NCI-H774 (cell line): ENCODE measurements at places on chromosomes 5 and 9.

DNA sequence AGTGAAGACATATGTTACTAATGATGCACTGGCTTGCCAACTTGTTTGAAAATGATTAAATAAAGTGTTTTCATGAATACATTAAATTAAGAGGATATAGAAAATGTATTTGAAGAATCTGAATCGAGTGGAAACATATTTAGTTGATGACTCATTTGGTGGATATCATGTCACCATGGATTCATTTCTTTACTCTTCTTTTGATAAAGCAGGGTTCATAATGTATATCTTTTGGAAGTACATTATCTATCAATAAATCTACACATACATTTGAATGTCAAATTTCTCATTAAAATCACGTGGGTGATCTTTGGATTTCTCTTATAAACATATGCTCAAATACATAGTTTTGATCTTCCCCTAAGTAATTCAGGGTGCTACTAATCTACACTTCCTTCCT lies 1148.1 kb upstream of the ACO1 start:
- DNase-seq, result no peak

DNA sequence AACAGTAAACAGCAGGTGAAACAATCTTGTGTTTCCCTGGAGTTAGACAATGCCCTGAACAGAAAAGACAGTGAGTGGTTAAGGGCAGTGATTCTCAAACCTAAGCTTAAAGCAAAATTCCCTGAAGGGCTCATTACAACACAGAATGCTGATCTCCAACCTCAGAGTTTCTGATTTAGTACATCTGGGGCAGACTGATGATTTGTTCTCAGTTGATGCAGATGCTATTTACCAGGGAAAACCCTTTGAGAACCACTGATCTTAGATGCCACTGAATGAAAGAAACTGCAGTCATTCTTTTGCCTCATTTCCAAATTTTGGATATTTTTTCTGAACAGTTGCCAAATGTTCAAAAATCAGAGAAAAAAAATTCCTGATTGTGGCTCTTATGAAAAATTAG lies 18.7 kb upstream of the ADAM19 start:
- DNase-seq, result no peak

DNA sequence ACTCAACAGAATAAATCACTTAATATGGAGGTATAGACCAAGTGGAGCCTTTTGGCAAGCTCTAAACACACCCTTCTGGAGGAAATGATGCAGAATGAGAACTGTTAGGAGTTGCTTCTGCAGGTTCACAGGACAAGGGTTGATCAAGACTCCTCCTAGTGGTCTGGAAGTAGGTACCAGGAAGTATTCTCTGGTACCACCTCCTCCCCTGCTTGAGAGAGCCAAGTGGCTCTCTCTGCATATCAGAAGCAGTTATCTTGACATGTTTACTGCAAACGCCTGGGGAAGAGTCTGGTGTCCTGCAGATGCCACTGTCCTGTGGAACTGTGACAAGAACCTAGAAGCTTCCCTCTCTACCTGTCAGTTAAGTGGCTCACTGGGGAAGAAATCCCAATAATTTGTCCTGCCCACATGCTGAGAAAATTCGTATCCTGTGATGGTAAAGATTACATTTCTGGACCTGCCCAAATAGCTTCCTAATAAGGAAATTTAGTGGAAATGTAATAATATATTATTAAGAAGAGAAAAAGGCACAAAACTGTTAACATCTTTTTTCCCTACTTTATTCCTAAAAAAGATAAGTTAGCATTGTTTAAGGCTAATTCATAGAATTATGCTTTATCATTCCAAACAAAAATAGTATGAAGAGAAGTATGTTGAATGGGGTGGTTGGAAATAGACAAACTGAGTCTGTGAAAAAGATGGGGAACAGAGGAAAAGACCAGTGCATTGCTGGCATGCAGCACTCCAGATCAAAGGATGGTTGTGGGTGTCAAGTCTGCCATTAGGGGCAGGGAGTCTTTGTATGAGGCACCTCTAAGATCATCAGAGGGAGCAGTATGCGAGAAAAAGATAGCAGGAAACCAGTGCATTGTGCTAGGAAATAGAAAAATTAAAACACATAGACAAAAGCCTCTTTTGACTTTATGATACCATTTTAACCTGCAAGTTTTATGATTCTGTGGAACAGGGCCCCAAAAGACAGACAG lies 118.8 kb downstream of the CDC42SE2 start:
- no peak for DNase-seq

GRCh38 chr5:75524071-75524470 lies 12.4 kb downstream of the POLK start:
- no peak for DNase-seq

DNA sequence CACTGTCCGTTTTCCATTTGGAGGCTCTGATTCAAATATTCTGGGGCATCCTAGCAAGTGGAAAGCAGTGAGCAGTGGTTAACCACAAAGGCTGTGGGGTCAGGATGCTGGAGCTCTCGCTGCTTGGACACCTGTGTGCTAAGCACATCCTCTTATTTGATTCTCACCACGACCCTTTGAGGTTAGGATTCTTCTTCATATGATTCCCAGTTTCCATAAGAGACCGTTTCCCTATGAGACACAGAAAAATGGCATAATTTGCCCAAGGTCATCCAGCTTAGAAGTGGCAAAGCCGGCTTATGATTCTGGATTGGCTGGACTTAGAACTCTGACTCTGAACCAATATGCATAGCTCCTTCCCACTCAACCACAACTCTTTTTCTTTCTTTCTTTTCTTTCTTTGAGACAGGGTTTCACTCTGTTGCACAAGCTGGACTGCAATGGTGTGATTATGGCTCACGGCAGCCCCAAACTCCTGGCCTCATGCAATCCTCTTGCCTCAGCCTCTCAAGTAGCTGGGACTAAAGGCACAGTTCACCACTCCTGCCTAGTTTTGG lies 207.7 kb downstream of the TTLL11 start:
- DNase-seq, result no peak

- no peak for DNase-seq
Observed at GRCh38 chr9:8653855-8654254, 854.3 kb upstream of the DMAC1 start.

- no peak for DNase-seq
Observed at GRCh38 chr5:74725331-74725730, 40.3 kb downstream of the HEXB start.

GRCh38 chr9:14348373-14349145 lies 34.6 kb upstream of the NFIB start:
- no peak for DNase-seq

DNA sequence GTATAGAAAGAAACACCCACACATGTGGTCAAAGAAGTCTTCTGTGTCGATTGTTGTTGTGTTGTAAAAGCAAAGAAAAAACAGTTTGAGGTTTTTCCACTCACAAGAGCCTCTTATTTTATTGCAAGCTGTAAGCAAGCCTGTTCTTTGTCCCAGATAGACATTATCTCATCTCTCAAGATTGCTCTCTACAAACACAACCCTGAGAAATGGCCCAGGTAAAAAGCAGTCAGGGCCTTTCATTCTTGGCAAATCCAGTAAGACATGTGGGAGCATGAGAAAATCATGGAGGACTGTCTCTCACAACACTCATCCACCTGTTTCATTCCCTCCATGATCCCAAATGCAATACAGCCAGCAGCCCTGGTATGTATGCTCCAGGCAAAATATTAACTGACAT lies 286.6 kb upstream of the POU5F2 start:
- DNase-seq, result no peak

DNA sequence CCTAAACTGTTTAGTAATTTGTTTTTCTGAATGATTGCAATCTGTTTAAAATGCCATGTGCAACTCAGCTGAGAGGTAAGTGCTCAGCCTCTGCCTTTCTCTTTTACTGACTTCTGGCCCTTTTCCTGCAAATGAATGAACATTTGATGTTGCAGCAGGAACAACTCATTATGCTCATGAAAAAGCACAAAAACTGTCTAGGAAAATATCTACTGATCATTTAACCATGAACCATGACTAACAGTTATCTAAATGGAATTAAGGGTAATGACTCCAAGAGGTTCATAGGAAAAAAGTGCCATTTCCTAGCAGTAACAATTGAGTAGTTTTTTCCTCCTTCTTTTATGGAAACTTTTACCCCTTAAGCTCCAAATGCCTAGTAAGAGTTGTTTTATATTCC lies 70.6 kb upstream of the ANKH start:
- no peak for DNase-seq

GRCh38 chr9:8905731-8906130 lies 1106.2 kb upstream of the DMAC1 start:
- no peak for DNase-seq

GRCh38 chr5:123087173-123088030 lies 1.6 kb upstream of the PRDM6 start:
- DNase-seq, result no peak

GRCh38 chr5:143434261-143435209 lies 31.0 kb upstream of the NR3C1 start:
- peak; percentile 26 for DNase-seq

- no peak for DNase-seq
Observed at GRCh38 chr9:91546574-91546973, 122.9 kb upstream of the NFIL3 start.

DNA sequence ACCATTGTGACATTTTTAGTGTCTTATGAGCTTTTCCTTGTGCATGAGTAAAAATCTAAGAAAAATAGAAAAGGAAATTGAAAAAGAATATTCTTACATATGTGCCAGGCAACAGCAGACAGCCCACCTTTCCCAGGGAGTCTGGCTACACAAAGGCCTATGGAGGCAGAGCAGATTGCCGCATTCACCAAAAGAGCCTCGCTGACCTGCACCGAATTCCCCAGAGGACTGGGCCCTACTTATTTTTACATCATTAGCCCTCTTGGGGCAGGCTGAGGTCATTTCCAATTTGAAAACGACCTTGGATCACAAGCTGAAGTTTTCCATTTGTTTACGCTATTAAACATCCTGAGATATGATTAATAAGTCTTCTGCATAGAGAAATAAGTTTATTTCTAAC lies 66.2 kb upstream of the WDR41 start:
- DNase-seq, result no peak

GRCh38 chr5:107285772-107286171 lies 385.0 kb downstream of the EFNA5 start:
- no peak for DNase-seq

DNA sequence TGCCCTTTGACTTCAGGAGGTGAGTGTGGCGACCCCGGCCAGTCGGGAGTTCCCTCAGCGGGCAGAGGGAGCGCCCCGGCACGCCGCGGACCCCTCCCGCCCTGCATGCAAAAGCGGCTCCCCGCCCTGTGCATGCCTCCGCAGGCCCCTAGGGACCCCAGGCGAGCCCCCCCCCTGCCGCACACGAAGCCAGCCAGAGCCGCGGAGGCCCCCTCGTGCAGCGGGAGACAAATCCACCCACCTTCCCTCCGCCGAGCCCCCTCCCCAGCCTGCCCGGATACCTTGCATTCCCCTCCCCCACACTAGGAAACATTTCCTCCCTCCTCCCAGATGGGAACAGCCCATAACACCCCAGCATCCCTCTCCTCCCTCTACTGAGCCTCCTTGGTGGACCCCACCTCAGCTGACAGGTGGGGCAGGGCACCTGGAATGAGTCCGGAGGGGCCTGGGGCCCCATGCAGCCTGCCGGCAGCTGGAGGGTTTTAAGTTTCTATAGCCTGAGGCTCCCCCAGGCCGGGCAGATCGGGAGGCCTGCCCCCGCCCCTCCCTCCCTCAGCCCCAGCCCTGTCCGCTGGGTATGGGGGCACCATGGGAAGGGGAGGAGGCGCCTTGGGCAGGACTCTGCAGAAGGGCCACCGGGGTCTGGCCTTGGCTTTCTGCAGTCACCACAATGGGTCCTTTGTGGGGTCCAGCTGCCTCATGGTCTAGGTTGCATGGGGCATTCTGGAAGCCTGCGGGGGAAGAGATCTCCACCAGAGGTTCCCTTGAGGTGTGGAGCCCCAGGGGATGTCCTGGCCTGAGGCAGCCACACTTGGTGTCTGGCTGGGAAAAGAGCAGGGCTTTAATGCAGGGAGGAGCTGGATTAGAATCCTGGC lies 601 bp downstream of the ERGIC1 start:
- DNase-seq, result no peak

- no peak for DNase-seq
Observed at GRCh38 chr9:73434826-73435225, 283.2 kb downstream of the ANXA1 start.

- DNase-seq, result no peak
Observed at GRCh38 chr5:84688566-84688965, 303.9 kb upstream of the EDIL3 start.

- no peak for DNase-seq
Observed at GRCh38 chr9:136829981-136830885, 12.0 kb upstream of the AJM1 start.

DNA sequence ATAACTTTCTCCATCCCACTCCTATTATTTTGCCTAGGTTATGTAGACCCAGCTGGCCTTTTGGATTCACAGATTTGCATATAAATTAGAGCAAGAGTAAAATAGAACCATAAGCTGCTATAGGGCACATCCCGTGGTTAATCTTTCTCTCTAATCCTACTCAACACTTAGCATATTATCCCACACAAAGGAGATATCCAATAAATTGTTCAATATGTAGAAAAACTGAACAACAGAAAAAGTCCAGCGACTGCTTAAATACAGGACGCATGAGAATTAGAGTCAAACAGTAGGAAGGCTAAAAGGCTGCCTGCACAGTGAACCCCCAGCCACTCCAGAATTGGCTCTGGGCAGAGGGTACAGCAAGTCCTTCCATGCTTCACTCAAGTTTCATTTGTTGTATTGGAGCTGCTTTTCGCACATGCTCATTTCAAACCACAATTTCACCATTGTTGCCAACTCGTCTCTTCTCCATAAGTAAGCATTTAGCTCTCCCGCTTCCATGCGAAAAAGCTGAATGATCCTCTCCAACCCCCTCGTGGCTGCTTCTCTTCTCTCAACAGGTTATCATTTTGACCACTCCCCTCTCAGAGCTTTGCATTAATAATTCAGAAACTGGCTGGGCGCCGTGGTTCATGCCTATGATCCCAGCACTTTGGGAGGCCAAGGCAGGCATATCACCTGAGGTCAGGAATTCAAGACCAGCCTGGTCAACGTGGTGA lies 14.1 kb upstream of the IQGAP2 start:
- no peak for DNase-seq

DNA sequence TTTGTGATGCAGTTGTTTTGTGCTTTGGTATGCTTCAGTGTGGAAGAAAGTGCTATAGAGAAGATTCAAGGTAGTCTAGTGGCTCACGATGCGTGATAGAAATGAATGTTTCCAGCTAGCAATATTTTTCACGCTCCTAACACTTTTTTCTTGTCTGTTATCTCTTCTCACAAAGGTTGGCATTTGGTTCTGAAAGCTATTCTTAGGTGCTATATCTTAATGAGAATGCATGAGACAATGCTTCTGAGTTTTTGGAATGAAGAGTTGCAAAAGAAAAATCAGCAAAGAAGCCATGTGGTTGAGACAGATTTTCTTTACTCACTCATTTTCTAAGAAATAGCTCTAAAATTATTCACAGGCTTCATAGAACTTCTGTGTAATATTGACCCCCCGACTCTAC lies 122.6 kb downstream of the PDE8B start:
- no peak for DNase-seq
